ENCODE measurements at places on chromosomes 3 and 15.

- DNase-seq, result no peak
Measured at GRCh38 chr3:36866368-36866767, 78.5 kb downstream of the TRANK1 start.

GRCh38 chr15:39061952-39062464 is 497.4 kb upstream of the RASGRP1 start:
- no peak for DNase-seq

DNA sequence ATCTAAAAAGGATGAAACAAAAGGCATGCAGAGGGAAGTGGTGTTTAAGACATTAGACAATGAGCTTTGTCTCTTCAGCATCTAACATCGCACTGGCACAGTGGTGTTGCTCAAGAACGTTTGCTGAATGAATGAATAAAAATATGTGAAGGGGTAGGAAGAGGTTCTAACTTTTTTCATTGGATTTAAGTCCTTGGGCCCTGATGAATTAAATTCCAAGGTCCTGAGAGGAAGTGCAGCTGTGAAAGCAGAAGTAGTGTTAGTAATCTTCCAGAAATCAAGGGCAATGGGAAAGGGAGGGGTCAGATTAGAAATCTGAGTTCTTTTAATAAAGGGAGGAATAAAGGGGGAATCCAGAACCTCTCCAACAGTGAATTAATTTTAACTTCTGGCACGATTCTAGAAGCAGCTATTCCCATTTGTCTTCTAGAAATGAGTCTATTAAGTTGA is 29.6 kb downstream of the TLNRD1 start:
- DNase-seq, result no peak

DNA sequence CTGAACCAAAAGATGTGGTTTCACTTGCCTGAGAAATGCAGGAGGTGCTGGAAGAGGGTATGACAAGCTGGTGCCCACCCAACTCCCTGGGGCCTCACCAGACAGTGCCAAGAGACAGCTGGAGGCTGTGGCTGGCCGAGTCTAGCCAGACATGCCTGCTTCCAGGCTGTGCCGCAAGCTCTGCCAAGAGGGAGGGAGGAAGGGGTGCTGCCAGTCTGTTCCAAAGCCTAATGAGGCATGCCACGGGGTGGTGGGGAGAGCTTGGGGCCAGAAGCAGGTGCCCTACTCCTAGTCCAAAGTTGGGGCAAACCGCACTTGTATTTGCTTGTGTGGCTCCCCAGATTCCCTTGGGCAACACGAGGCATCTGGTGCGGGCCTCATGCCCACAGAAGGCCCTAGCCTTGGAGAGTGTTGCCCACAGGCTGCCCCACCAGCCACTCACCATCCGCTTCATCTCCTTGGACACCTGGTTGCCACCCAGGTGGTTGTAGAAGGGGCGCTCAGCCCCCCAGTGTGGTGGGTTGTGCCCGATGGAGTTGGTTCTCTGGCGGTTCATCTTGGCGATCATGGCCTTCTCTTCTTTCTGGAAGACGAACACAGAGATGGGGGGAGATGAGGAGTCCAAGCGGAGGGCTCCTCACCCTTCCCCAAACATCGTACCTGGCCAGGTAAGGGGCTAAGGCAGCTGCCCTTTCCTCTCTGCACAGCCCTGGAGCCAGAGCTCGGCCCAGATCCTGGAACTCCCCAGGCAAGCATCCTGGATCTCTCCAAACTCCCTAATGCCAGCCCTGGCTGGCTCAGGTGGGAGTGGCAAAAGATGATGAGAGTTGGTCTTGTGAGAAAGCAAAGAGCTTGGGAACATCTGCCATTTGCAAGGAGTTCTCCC is 123.4 kb downstream of the SEC22A start:
- DNase-seq, result no peak

GRCh38 chr3:64072126-64072525 is 48.8 kb upstream of the PSMD6 start:
- no peak for DNase-seq

Measured in stimulated activated CD8-positive, alpha-beta memory T cell treated with anti-CD3 and anti-CD28 coated beads, Interleukin-4, amount 100 ng/mL, for 1 hour (primary cell).